ENCODE measurements at places on chromosomes 13 and 19.
A peak's percentile ranks its signal among the peaks of the same experiment; 100 is the strongest.

DNA sequence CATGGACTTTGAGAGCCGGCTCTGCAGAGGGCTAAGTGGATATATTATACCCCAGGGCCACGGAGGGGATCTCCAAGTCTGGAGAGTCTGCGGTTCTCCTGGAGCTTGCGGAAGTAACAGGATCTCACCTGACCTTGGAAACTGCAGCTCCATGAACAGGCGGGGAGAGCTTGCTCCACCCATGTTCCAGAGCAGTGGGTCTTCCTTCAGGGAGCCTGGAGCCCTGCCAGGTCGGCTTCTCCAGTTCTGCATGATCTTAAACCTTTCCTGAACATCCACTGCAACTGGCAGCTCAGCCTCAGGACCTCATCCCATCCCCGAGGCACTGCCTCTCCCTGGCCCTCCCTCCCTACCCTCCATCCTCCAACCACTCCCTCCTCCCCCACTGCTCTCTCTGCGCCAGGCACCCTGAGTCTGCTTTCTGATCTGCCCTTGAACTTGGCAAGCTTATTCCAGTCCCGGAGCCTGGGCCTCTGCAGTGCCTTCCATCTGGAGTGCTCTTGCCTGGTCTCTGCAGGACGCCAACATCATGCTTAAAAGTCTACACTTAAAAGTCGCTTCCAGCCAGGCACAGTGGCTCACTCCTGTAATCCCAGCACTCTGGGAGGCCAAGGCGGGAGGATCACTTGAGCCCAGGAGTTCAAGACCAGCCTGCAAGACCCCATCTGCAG is 13.2 kb downstream of the ATCAY start:
- ATAC-seq = no peak

GRCh38 chr13:46667687-46668281 is 114.8 kb downstream of the LRCH1 start:
- ATAC-seq = peak; percentile 28

GRCh38 chr19:35264268-35265125 is 4.3 kb upstream of the USF2 start:
- ATAC-seq = no peak

DNA sequence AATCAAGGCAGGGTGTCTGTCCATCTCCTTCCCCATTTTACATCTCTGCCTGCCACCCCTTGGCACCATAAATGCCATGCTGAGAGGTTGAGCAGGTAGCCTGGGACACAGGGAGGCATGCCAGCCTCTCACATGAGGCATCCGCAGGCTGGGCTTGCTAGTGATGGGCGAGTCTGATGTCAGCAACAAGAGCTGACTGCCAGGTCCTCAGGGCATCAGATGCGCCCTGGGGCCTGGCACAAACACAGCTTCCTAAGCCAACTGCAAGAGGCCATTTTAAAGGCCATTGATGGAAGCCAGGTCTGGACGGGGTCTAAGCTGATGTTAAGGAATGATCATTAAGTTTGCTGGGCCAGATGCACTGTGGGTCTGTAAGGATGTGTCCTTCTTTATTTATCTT is 34.6 kb downstream of the MYH14 start:
- no peak for ATAC-seq

GRCh38 chr19:9757544-9758501 is 10.7 kb downstream of the ZNF846 start:
- ATAC-seq = no peak

DNA sequence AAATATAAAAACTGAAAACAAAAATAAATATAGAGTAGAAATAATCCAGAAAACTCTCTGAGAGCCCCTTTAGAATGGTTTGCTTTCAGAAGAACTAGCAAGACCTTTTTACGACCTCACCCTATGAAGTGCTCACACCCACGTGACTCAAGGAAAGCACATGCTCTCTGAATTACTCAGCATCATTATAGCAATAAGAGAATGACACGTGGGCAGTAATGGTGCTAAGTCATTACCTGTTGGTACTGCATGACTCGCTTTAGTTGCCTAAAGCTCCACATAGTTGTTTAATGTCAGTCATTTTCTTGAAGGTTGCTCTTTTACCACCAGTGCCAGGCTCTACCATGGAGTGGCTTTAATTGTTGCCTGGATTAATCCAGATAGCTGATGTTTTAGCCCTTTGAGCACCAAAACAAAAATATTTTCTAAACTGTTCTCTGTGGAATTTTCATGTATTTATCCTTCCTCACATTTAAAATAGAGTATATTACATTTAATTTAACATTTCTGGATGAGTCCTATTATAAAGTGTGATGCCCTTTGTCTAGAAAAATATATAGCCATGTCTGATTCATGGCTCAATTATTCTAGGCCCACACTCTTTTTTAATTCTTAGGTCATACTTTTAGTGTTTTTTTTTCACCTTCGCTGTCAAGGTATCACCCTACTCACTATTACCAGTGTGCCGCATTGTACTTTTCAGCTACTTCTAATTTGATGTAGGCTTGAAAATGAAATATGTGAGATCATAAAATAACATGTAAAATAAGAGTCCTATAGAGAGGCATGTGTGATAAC is 56.8 kb downstream of the THSD1 start:
- ATAC-seq = no peak

DNA sequence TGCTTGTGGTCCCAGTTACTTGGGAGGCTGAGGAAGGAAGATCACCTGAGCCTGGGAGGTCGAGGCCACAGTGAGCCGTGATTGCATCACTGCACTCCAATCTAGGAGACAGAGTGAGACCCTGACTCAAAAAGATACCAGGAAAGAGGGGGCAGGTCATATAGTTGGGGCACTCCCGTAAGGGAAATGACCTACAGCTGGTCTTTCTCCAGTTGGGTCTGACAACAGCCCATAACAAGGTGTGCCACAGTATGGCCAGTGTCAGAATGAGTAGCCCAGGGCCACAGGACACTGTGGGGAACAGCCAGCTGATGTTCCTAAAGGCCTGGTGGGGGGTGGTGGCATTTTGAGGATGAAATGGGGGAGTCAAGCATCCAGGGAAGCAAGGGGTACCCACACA is 10.8 kb downstream of the DNMT1 start:
- no peak for ATAC-seq

GRCh38 chr13:51425410-51426042 is 27.3 kb downstream of the INTS6 start:
- no peak for ATAC-seq

Measured in SK-N-SH treated with all-trans-retinoic acid at 6 μM for 48 hours (cell line).